ENCODE measurements at places on chromosomes 12 and 14.
A peak's percentile ranks its signal among the peaks of the same experiment; 100 is the strongest.

- H3K4me1 ChIP-seq, result peaks cover 20% of the 10 kb centered on the region
- H3K27ac ChIP-seq, result no peak overlapping the region
- H3K36me3 ChIP-seq, result no peaks in the 10 kb centered on the region
- ATAC-seq, result no peak
- H3K4me3 ChIP-seq, result no peak overlapping the region
Measured at GRCh38 chr14:69317102-69317755, 57.3 kb downstream of the GALNT16 start.

DNA sequence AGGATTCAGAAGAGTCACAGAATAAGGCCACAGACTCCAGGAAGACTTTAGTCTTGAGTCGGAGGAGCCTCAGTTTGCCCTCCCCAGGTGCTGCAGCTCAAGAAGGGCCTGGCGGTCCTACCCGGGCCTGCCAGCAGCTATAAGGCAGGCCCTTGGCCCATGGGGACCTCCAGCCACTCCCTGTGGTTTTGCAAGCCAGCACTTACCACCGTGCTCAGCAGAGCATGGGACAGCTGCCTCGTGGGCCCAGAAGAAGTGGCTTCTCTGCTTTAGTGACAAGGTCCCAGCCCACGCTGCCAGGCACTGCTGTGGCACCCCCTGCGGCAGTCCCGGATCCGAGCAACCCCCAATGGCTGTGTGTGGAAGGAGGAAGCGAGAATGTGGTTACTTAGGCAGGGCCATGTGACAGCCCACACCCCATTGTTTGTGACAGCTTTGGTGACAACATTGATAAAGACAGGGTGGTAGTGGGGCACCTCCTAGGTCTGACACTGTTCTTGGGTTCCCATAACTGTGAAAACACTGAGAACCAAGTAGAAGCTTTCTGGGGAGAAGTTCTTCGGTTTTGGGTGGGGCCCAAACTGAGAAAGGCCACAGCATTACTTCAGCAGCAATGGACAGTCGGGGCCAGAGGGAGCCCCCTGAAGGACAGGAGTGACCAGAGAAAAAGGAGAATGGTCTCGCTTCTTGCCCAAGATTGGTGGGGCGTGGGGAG is at the start of gene SELPLG:
SELPLG (minus strand) TSS at position 361 of the 715 bp plus-strand sequence. CDS start 9,587 bp downstream, outside the sequence.
- H3K27me3 ChIP-seq, result no peaks in the 10 kb centered on the region
- H3K36me3 ChIP-seq, result peaks cover 4% of the 10 kb centered on the region
- H3K27ac ChIP-seq, result peak within 1 kb of the TSS; percentile 86

DNA sequence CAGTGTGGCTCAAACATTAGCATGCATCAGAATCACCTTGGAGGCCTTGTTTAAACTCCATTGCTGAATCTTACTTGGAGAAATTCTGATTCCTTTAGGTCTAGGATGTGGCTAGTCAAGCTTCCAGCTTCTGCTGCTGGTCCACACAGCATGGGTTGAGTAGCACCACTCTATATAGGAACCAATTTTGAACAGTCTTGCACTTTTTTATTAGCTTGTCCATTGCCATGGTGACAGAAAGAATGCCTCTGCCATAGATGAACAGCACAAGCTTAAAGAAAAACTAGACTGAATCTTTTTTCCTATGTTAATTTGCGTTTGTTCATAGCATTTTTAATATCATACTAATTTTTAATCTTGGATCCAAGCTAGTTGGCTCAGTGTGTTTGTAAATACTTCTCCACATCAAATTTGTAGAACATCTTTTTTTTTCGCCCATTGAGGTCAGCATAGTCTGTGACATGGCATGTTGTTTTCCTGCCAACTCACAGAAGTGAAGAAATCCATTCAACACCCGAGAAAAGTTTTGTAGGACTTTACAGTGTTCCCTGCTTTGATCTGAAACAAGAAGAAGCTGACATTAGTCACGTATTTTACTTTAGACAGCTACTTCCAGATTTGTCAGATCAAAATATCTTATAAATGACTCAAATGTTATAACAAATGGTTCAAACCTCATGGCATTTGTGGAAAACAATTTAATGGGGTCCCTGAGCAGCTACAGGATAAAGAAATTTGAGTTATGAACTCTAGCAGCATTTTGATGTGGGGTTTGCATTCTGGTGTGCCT is 438.8 kb downstream of the EGLN3 start:
- H3K36me3 ChIP-seq, result no peaks in the 10 kb centered on the region
- no peak overlapping the region for H3K27ac ChIP-seq
- H3K4me3 ChIP-seq, result no peak overlapping the region
- no peaks in the 10 kb centered on the region for H3K27me3 ChIP-seq
- H3K4me1 ChIP-seq, result no peaks in the 10 kb centered on the region

GRCh38 chr12:124766727-124767065 is 97.0 kb downstream of the SCARB1 start:
- no peak overlapping the region for H3K4me3 ChIP-seq
- H3K36me3 ChIP-seq, result peaks cover 6% of the 10 kb centered on the region
- no peak overlapping the region for H3K27ac ChIP-seq
- H3K27me3 ChIP-seq, result peaks cover 25% of the 10 kb centered on the region

- no peak for ATAC-seq
- peak overlapping the region; percentile 96 for H3K27ac ChIP-seq
- peak overlapping the region; percentile 93 for H3K4me3 ChIP-seq
- no peaks in the 10 kb centered on the region for H3K27me3 ChIP-seq
- no peaks in the 10 kb centered on the region for H3K36me3 ChIP-seq
- H3K4me1 ChIP-seq, result peaks cover 24% of the 10 kb centered on the region
Measured at GRCh38 chr12:62258941-62259630, 1.1 kb upstream of the USP15 start.

DNA sequence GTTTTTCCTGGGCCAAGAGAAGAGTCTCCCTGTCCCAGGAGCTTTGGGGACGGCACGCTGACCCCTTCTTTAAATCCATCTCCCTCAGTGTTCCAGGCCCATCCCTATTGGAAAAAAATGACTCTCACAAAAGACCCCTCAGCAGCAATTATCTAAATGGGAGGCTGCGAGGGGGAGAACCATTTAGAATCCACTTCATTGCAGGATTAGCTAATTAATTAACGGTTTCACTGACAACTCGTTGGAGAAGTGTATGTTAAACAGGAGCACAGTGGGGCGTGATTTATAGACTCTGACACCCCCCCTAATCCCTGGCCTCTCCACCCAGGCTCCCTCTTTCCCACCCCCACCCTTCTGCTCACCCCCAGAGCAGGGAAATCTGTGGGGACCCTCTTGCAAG is 162.8 kb upstream of the LHX5 start:
- no peak overlapping the region for H3K4me3 ChIP-seq
- no peak for ATAC-seq
- peaks cover 36% of the 10 kb centered on the region for H3K27me3 ChIP-seq
- no peak overlapping the region for H3K27ac ChIP-seq

DNA sequence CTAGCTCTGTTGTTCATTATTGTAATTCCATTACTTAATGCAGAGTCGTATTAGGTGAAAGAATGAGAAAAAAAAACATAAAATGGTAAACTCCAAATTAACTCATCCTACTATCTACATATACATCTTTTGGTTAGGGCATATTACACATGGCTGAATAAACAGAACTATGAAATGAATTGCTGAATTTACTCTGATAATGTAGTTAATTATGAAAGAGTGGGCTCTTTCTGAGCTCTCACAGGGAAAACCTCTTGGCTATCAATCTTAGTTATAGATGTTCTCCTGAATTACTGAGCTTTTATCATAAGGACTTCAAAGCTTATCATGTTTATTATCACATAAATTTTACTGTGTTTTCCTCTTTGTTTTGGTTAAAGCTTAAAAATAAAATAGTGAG is 798.5 kb upstream of the MDGA2 start:
- H3K27ac ChIP-seq, result no peak overlapping the region
- no peaks in the 10 kb centered on the region for H3K36me3 ChIP-seq
- no peak overlapping the region for H3K4me3 ChIP-seq
- no peaks in the 10 kb centered on the region for H3K27me3 ChIP-seq
- ATAC-seq, result no peak
- H3K4me1 ChIP-seq, result no peaks in the 10 kb centered on the region

GRCh38 chr14:36423430-36423829 is 96.6 kb downstream of the NKX2-1 start:
- H3K36me3 ChIP-seq, result no peaks in the 10 kb centered on the region
- no peaks in the 10 kb centered on the region for H3K4me1 ChIP-seq
- H3K27ac ChIP-seq, result no peak overlapping the region
- no peak for ATAC-seq

- no peak overlapping the region for H3K4me3 ChIP-seq
- no peaks in the 10 kb centered on the region for H3K27me3 ChIP-seq
- ATAC-seq, result no peak
- H3K36me3 ChIP-seq, result no peaks in the 10 kb centered on the region
Measured at GRCh38 chr12:121961195-121961879, 42.9 kb downstream of the CFAP251 start.

DNA sequence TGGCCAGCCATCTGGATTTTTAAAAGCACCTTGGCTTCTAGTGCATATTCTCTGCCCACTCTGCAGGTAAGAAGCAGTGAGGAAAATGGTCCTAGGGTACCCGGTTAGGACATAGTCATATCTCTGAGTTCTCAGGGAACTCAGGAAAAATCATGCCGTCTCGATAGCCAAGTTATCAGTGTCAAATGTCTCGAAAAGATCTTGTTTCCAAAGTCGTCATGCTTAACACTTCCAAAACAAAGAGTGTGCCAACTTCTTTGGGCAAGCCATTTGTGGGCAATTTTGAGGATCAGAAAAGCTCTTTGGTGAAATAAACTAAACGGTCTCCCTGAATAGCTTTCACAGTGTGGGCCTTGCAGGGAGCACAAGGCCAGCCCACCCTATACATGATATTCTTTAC is 39.2 kb downstream of the RASSF3 start:
- H3K4me1 ChIP-seq, result peaks cover 75% of the 10 kb centered on the region
- peaks cover 16% of the 10 kb centered on the region for H3K36me3 ChIP-seq
- H3K27me3 ChIP-seq, result no peaks in the 10 kb centered on the region

DNA sequence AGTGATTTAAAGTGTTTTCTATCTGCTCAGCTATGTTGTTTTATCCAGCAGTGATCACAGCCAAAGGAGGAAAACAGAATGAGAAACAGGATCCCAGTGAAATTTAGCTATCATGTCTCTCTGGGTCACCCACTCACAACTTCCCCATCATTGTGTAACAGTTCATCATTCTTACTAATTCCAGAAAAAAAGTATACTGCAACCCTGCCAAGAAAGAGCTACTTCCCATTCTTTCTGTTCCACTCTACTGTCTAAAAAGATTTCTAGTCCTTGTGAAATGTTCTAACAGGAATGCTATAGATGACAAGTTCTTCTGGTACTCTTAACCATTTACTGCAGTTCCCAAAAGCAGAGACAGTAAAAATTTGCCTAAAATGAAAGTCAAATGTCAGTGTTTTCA is 39.2 kb upstream of the CD163 start:
- H3K27ac ChIP-seq, result no peak overlapping the region
- H3K4me3 ChIP-seq, result no peak overlapping the region
- H3K36me3 ChIP-seq, result peaks cover 4% of the 10 kb centered on the region
- H3K27me3 ChIP-seq, result peaks cover 75% of the 10 kb centered on the region
- ATAC-seq, result no peak

GRCh38 chr14:35506927-35507326 is 27.0 kb upstream of the INSM2 start:
- no peaks in the 10 kb centered on the region for H3K36me3 ChIP-seq
- no peak overlapping the region for H3K27ac ChIP-seq
- no peak for ATAC-seq
- peaks cover 4% of the 10 kb centered on the region for H3K27me3 ChIP-seq
- no peaks in the 10 kb centered on the region for H3K4me1 ChIP-seq

DNA sequence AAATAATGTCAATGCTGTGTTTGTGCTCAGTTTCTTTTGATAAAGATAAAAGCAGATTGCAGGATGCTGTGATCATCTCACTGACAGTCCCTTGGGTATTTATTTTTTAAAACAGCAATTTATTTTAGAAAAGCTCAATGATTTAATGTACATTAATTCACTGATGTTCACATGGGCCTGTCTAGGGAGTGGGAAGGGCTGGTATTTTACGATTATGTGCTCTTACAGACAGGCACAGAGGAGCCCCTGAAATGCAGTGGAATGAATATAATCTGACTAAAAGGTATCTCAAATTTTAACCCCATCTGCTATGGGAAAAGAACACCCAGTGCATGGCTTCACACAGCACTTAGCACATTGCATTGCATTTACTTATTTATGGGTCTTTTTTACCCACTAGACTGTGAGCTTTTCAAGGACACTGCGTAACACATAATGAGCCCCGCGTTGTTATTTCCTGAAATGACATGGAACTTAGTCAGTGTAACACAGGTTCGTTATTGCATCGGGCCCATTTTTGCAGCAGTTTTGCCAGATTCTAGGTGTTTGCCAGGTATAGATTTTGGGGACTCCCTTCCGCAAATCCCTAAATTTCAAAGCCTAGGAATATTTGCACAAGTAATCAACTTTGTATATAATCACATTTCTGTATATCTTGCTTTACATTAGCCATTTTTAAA is 425.3 kb upstream of the FBXO33 start:
- no peak overlapping the region for H3K27ac ChIP-seq
- no peaks in the 10 kb centered on the region for H3K4me1 ChIP-seq
- no peaks in the 10 kb centered on the region for H3K36me3 ChIP-seq
- ATAC-seq, result no peak
- no peak overlapping the region for H3K4me3 ChIP-seq

DNA sequence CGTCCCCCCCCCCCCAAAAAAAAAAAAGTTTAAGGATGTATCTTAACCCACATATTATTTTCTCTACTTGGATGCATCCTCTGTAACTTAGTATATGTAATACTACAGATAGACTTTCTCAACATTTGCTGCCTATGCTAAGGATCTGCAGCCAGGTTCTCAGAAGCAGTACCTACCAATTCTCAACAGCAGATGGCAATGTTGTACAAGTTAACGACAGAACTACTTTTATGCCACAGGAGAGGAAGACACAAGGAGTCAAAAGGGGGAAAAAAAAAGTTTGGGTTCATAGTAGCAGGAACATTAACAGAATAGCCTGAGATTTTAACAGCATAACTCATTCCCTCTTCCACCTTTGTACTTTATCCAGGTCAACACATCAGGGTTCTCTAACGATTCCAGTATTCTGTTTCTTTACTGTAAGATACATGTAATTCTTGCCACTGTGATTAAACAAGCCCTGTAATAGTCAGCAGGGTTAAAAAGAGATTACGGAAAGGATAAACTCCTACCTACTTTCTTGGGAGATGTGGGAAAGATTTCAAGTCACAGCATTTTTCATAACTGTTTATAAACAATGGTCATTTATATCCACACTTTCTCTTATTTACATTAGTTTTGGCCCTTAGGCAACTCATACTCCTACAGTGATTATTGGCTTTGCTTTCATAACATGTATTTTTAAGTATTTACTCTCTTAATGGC is 5.7 kb upstream of the NEK9 start:
- H3K4me1 ChIP-seq, result peaks cover 11% of the 10 kb centered on the region
- no peak overlapping the region for H3K4me3 ChIP-seq
- peaks cover 30% of the 10 kb centered on the region for H3K36me3 ChIP-seq
- H3K27me3 ChIP-seq, result no peaks in the 10 kb centered on the region
- no peak overlapping the region for H3K27ac ChIP-seq

GRCh38 chr14:20416223-20416622 is 2.9 kb upstream of the TEP1 start:
- H3K27me3 ChIP-seq, result no peaks in the 10 kb centered on the region
- no peaks in the 10 kb centered on the region for H3K36me3 ChIP-seq
- no peak for ATAC-seq

Data from stimulated activated memory B cell treated with anti-CD40 and anti-IgM and Interleukin-4, amounts not matched to agents 10 μg/mL and 1 μg/mL and 100 μg/mL, for 72 hours (primary cell).